ENCODE measurements at places on chromosomes 13 and 19.

DNA sequence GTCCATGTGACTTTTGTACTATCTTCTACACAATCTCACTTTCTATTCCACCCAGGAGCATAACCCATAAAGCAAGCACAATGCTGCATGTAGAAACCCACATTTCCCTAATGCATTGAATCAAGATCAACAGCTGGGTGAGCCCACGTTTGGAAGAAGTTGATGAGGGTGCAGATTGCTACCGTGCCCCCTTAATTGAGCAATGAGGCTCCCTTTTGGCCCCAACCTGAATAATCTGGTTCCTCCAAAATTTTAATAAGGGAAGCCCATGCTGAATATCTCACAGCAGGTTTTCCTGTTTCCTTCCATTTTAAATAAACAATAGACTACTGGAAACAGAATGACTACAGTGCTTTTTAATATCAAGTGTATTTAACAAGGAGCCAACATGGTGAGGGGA, 403.6 kb upstream of the SGCG start:
- no peak for DNase-seq

- DNase-seq, result peak; percentile 29
Measured at GRCh38 chr13:21458451-21458812, 671 bp downstream of the ZDHHC20 start.

DNA sequence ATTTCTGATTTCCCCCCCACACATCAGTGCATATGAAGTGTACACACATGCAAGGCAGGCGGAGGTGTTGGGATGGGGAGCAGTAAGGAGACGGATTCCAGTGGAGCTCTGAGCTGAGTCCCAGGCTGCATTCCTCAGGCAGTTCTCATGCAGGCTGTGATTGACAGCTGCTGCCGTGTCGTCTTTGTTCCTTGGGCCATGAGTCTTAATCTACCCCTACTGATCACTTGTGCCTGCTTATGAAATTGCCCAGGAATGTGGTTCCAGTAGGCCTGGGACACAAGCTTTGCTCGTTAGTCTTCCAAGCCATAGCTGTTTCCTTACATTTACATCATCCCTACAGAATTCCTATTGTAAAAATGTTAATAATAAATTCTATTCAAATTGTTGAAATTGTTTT, 1241.9 kb downstream of the UQCRFS1 start:
- no peak for DNase-seq

DNA sequence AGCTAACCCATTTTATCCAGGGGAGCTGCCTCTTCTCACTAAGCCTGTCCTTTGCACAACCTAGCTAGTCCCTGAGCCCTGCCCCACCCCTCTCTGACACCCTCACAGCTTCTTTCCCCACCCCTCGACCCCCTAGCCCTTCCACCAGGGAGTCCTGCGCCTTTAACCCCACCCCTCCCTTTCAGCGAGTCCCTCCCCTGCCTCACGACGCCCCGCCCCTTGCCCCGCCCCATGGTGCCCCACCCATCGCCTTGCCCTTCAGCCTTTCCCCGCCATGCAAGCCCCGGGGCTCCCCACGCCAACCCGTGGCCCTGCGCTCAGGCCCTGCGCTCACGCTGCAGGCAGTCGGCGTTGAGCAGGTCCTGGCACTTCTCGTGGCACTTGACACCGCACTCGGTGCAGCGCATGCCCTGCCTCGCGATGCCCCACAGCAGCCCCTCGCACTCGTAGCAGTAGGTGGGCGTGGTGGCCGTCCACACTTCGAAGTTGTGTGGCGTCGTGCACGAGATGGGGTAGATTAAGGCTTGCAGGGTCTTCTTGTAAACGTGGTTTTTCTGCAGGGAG, 40.0 kb downstream of the UNC13A start:
- no peak for DNase-seq

DNA sequence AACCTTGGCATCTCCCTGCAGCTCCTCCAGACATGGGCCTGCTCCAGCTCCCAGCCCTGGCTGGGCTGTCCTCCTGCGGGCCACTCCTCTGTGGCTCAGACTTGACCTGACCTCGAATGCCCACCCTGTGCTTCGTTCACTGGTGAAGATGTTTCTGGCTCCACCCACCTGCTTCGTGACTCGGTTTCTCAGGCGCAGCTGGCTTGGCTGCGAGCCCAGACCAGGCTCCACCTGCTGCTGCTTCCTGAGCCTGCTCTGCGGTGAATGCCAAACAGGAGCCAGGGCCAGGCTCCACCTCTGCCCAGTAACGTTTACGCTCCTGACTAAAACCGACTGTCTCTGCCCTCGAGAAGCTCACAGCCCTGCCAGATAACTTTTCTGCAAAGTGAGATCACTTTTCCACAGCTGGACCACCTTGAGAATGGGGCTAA, 8.9 kb upstream of the RSPH6A start:
- no peak for DNase-seq
